Chondrocyte (in vitro differentiated cells): ENCODE measurements at places on chromosomes 13 and 19. TPM values are rescaled to one million over a fixed set of nuclear protein-coding genes. Genes with fewer than 3 reads are reported as not detected.

MADCAM1 gene
- total RNA-seq, result 0.59 to 0.92 TPM (median 0.62 TPM) in 3 replicates

CXCL17 gene
- not detected in 3 replicates for total RNA-seq

TM9SF2 gene
- 122 to 147 TPM (median 125 TPM) in 3 replicates for total RNA-seq

A1BG gene
- 49.7 to 53.8 TPM (median 50.2 TPM) in 3 replicates for total RNA-seq

KPTN gene
- total RNA-seq, result 9.1 to 12.0 TPM (median 9.7 TPM) in 3 replicates

ZNF439 gene
- 1.1 to 5.7 TPM (median 4.9 TPM) in 3 replicates for total RNA-seq

PRDX2 gene
- total RNA-seq, result 184 to 211 TPM (median 190 TPM) in 3 replicates

WDR87 gene
- not detected in 3 replicates for total RNA-seq

TMEM272 gene
- total RNA-seq, result 0.10 to 0.12 TPM in 2 of 3 replicates, not detected in the other

CADM4 gene
- total RNA-seq, result 5.6 to 7.1 TPM (median 6.1 TPM) in 3 replicates

KMT5C gene
- total RNA-seq, result 9.5 to 14.6 TPM (median 9.7 TPM) in 3 replicates

VSTM2B gene
- not detected in 3 replicates for total RNA-seq

SHD gene
- not detected in 3 replicates for total RNA-seq

FFAR3 gene
- total RNA-seq, result not detected in 3 replicates

PRR12 gene
- 23.8 to 33.9 TPM (median 28.1 TPM) in 3 replicates for total RNA-seq

SIGLEC5 gene
- total RNA-seq, result not detected in 3 replicates

NCCRP1 gene
- not detected in 3 replicates for total RNA-seq

PDX1 gene
- not detected in 3 replicates for total RNA-seq

ACER1 gene
- not detected in 3 replicates for total RNA-seq

SLC5A5 gene
- total RNA-seq, result not detected in 3 replicates

LRRC63 gene
- 0.15 TPM in 1 of 3 replicates, not detected in the others for total RNA-seq

CCL25 gene
- not detected in 3 replicates for total RNA-seq

FGF21 gene
- not detected in 3 replicates for total RNA-seq

ZSCAN1 gene
- total RNA-seq, result 0.37 to 1.3 TPM in 2 of 3 replicates, not detected in the other

HSD17B14 gene
- total RNA-seq, result 11.4 to 13.6 TPM (median 13.5 TPM) in 3 replicates

APOC4 gene
- total RNA-seq, result not detected in 3 replicates

THSD8 gene
- total RNA-seq, result 3.6 to 5.4 TPM (median 4.5 TPM) in 3 replicates

CYP4F2 gene
- not detected in 3 replicates for total RNA-seq

KLC3 gene
- total RNA-seq, result 0.22 TPM in 1 of 3 replicates, not detected in the others

ZSWIM4 gene
- total RNA-seq, result 6.8 to 10.6 TPM (median 9.5 TPM) in 3 replicates

HCST gene
- 0.50 to 1.0 TPM in 2 of 3 replicates, not detected in the other for total RNA-seq

ZNF492 gene
- total RNA-seq, result not detected in 3 replicates

ACP7 gene
- total RNA-seq, result not detected in 3 replicates

EMC10 gene
- total RNA-seq, result 132 to 144 TPM (median 144 TPM) in 3 replicates

ENOX1 gene
- 2.0 to 6.1 TPM (median 2.3 TPM) in 3 replicates for total RNA-seq

ELSPBP1 gene
- total RNA-seq, result not detected in 3 replicates

ZNF763 gene
- 1.1 to 3.5 TPM (median 2.7 TPM) in 3 replicates for total RNA-seq

CD33 gene
- not detected in 3 replicates for total RNA-seq
